ENCODE measurements at places on chromosomes 13 and 19.

- DNase-seq: no peak
Observed at GRCh38 chr19:6489278-6490061, 7.9 kb upstream of the DENND1C start.

DNA sequence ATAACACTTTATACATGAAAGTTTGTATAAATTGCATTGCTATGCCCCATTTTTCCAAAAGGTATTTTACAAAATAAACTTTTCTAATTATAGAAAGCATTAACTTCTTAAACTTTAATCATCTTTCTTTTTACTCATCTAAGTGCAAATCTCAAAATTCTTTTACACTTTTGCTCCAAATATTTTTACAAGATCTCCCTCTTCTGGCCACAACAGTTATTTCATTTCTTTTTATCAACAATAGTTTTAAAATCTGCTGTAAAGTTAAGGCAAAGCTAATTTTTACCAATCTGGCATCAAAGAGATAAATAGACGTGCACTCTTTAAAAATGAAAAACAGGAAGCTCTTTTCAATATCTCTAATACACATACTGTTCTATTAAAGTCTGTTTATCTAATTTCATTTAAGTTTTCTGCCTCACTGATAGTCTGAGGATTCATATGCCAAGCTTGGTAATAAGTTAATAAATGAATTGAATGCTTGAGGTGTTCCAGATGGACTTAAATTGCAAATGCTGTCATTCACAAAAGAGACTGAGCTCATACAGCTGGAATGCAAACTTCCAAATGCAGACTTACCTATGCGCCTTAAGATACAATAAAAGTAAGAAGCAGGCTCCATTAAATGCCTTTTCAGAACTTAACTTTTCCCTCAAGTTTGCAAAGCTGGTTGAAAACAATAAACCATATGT lies 583.0 kb upstream of the ATXN8OS start:
- no peak for DNase-seq

- DNase-seq: peak; percentile 89
Observed at GRCh38 chr19:49546825-49547565, 19.2 kb downstream of the RCN3 start.

DNA sequence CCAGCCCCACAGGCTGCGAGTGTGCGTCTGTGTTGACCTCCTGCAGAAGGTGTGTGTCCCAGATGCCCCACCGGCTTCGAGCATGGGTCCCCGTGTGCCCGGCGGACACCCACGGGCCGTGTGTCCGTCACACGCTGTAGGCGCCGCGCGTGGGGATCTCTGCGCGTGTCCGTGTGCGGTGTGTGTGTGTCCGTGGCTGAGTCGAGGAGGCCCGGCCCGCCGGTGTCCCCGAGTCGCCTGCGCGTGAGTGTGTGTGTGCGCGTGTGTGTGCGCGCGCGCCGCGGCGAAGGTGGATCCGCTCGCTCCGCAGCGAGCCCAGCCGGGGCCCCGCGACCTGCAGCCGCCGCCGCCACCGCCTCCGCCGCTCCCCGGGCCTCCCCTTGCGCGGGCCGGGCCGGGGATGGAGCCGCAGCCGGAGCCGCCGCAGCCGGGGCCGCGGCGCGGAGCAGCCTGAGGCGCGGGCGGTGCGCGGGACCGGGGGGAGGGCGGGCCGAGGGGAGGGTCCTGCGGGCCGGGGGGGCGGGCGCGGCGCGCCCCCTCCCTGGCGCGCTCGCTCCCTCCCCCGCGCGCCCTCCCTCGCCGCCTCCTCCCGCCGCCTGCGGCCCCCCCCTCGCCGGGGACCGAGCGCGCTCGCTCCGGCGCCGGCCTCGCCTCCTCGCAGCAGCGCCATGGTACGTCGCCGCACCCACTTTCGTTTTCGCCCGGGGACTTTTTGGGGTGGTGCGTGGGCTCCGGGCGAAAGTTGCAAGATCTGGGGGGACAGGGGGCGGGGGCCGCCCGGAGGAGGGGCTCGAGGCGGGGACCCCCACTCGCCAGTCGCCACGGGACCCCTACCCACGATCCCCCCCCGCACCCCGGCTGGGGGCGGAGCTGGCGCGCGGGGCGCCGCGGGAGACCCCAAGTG lies 7.1 kb upstream of the NFIC start:
- DNase-seq: no peak

GRCh38 chr13:104592127-104592526 lies 1525.9 kb upstream of the SLC10A2 start:
- DNase-seq: no peak

- no peak for DNase-seq
Observed at GRCh38 chr19:32176591-32176990, 168.8 kb upstream of the ZNF507 start.

- DNase-seq: peak; percentile 63
Observed at GRCh38 chr19:36605101-36605876, at the start of gene ZNF382. ZNF382 (plus strand) TSS chr19:36605313; CDS start chr19:36609915, 4,602 bp downstream.

DNA sequence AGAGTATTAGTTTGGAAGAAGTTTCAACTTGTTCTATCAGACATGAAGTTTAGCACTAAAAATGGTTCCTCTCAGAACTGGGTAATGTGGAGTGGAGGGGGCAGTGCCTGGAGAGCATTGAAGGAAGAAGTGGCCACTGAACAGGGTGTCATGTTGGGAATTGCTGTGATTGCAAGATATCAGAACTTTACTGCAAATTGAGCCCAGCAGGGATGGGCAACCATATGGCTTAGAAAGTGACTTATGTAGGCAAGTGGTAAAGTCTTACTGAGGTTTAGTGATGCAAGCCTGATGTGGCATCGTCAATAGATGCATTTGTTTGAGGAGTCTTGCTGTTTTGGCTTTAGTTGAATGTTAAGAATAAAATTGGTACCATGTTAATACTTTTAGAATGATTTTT lies 31.7 kb downstream of the WASF3 start:
- DNase-seq: no peak

DNA sequence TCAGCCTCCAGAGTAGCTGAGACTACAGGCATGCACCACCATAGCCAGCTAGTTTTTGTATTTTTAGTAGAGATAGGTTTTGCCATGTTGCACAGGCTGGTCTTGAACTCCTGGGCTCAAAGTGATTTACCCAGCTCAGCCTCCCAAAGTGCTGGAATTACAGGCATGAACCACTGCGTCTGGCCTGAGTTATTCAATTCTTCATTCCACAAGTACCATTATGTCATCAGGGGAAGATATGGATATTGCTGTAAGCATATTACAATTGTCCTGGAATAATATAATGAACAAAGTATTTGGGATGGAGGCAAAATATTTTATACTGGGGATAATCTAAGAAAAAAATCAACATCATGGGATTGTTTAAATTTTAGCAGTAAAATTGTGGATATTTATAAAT lies 646.0 kb upstream of the SLITRK6 start:
- no peak for DNase-seq

- no peak for DNase-seq
Observed at GRCh38 chr19:38122402-38123093, 101.5 kb downstream of the DPF1 start.

DNA sequence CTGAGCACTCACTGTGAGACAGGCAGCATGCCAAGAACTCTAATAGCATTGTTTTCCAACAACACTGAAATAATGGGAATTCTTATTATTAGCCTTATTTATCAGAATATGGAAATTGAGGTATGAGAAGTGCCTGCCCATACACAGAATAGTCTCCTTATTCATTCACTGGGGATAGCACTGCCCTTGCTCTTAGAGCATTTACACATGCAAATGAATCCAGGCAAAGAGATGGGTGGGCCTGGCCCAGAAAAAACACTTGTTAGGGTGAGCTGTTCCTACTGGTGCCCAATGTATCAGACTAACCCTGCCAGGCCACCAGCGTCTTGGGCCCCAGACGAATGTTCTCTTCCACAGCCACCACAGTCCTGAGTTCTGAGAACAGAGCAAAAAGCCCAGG lies 112.9 kb downstream of the TUBA3C start:
- DNase-seq: no peak

- no peak for DNase-seq
Observed at GRCh38 chr19:11201791-11202190, 4.4 kb upstream of the KANK2 start.

DNA sequence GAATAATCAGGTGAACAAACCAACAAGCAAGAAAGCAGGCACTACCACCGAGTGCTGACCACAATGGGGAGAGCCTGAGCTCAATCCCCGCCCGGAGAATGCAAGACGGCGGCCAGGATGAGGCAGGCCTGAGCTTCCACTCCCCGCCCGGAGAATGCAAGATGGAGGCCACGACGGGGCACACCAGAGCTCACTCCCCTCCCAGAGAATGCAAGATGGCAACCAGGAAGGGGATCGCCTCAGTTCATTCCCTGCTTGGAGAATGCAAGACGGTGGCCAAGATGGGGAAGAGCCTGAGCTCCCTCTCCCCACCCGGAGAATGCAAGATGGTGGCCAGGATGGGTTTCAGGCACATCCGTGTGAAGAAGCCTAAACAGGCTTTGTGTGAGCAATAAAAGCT lies 24.7 kb upstream of the MIER2 start:
- no peak for DNase-seq

- no peak for DNase-seq
Observed at GRCh38 chr13:45356966-45357672, 16.1 kb upstream of the TPT1 start.

DNA sequence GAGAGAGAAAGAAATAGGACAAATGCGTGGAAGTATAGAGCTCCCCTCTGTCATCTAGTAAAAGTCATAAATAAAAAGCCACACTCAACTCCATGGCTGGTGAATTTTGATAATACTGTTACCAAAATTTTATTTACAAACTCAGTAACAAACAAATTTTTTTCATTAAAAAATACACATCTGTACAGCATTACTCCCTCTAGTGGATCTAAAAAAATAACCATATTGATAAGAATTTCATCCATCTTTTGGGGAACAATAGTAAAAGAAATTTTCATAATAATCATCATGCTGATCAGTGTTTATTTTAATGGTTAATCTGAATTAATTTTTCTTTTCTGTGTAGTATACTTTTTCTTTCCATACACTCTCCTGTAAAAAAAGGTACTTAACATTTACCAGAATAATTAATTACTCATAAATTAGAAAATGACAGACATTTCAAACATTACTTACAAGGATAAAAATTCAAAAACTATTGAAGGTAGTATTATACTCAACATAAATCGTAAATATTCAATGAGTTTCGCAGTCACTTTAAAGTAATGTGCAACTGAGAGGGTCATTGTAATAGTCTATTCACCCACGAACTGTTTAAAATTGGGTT lies 173.5 kb upstream of the LSM14A start:
- DNase-seq: no peak

Data from left renal cortex interstitium (tissue), 4 donors.